ENCODE measurements at places on chromosomes 11 and 22. TPM values are rescaled to one million over a fixed set of nuclear protein-coding genes. Genes with fewer than 3 reads are reported as not detected.
A peak's percentile ranks its signal among the peaks of the same experiment; 100 is the strongest.

- peaks cover 12% of the 10 kb centered on the region for H3K4me1 ChIP-seq
- peak; percentile 61 for DNase-seq
- H3K4me3 ChIP-seq: no peak overlapping the region
- no peak overlapping the region for H3K27ac ChIP-seq
- peaks cover 68% of the 10 kb centered on the region for H3K36me3 ChIP-seq
These were observed 19.7 kb downstream of the CTR9 start for GRCh38 chr11:10770626-10771254.

DNA sequence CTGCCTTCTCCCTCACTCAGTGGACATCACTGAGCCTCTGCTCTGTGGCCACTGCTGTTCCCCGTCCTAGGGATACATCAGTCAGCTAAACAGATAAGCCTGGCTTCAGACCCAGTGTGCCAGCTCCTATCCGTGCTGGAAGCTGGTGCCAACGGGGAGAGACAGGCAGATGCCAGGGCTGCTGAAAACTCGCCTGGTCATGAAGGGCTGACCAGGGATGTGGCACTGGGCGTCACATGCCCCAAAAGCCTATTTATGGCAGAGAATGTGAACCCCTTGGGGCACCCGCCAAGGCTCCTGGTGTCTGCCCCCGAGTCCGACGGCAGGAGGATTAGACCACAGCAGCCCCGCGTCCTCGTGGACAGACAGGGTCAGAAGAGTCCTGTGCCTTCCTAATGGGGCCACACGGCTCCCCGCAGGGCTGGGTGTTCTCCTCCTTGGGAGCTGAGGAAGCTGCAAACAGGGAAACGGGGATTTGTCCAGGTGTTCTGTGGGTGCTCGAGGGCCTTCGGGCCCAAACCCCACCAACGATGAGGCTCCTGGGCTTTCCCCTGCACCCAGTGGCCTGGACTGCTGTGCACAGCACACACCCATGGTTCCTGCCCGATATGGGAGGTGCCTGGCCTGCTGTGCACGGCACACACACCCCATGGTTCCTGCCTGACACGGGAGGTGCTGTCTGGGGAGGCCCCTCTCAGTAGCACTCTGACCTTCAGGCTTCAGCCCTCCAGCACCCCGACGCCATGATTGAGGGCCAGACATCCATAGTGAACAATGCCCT, 19.9 kb downstream of the ANO1 start:
- H3K36me3 ChIP-seq: no peaks in the 10 kb centered on the region
- no peaks in the 10 kb centered on the region for H3K4me1 ChIP-seq

GRCh38 chr11:45737056-45737455, 67.9 kb upstream of the SLC35C1 start:
- H3K36me3 ChIP-seq: peaks cover 15% of the 10 kb centered on the region
- no peak overlapping the region for H3K4me3 ChIP-seq
- no peak for DNase-seq
- no peaks in the 10 kb centered on the region for H3K4me1 ChIP-seq
- H3K27me3 ChIP-seq: peaks cover 14% of the 10 kb centered on the region

GRCh38 chr11:67500484-67500821, 4.7 kb downstream of the PITPNM1 start:
- DNase-seq: no peak
- peaks cover 12% of the 10 kb centered on the region for H3K27me3 ChIP-seq

- H3K36me3 ChIP-seq: no peaks in the 10 kb centered on the region
- no peak overlapping the region for H3K4me3 ChIP-seq
- no peak overlapping the region for H3K27ac ChIP-seq
- peak; percentile 49 for DNase-seq
- H3K4me1 ChIP-seq: peaks cover 48% of the 10 kb centered on the region
These were observed 93.9 kb downstream of the TECTA start for GRCh38 chr11:121194731-121195596.

- no peak overlapping the region for H3K4me3 ChIP-seq
- no peaks in the 10 kb centered on the region for H3K36me3 ChIP-seq
- H3K27me3 ChIP-seq: no peaks in the 10 kb centered on the region
- DNase-seq: no peak
- H3K27ac ChIP-seq: no peak overlapping the region
These were observed 50.5 kb downstream of the BDNF start for GRCh38 chr11:27649800-27650199.

DNA sequence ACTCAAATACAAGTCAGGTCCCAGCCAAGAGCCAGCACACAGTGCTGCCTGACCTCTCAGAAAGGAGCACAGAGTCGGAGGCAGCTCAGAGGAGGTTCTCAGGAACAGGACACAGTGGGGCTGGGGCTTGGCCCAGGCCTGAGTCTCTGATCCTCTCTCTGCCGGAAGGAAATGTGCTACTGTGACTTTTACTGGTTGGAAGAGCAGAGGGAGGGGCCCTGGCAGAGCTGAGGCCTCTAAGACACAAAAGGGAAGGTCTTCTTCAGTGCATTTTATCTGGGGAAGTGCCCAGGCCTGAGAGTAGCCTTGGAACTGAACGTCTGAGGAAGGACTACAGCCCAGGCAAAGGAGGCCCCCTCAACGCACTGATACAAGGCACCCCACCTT, 16.2 kb upstream of the CASTOR1 start:
- no peak for DNase-seq
- H3K4me1 ChIP-seq: peaks cover under 1% of the 10 kb centered on the region
- no peaks in the 10 kb centered on the region for H3K27me3 ChIP-seq
- 0 out of 2 replicates have a peak overlapping the region, but pooled peaks have one; percentile 19 for H3K27ac ChIP-seq

- DNase-seq: no peak
- H3K4me3 ChIP-seq: no peak overlapping the region
- H3K27me3 ChIP-seq: no peaks in the 10 kb centered on the region
- H3K36me3 ChIP-seq: no peaks in the 10 kb centered on the region
- peaks cover 6% of the 10 kb centered on the region for H3K4me1 ChIP-seq
- H3K27ac ChIP-seq: no peak overlapping the region
These were observed 35.6 kb downstream of the RTL6 start for GRCh38 chr22:44462246-44463010.

DNA sequence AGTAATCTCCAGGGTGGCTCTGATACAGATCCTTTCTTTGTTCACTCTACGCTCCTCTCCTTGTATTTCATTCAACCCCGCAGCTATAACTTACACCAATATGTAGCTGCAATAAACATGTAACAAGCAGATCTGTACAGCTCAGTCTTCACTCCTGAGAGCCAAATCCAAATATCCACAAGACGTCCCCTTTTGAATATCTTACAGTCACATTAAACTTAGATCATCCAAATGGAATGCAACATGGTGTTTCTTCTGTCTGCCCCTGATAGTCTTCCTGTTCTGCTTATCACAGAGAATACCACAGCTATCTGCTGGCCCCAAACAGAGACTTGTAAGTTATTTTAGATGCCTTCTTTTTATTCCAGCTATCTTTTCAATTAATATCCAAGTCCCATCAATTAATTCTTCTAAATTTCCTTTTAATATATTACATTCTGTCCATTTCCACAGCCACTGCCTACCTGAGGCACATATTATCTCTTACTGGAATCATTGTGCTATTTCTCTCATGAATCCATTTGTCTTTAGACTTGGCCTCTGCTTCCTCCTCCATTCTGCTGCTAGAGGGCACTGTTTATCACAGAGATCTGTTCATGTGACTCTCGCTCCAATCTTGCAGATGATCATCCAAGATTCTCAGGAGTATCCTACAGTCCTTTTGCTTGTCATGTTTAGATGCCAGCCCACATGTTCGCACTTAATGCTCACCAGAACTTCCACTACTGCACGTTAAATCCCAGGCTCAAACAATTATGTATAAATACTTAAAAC, 908.6 kb downstream of the NTM start:
- DNase-seq: no peak
- H3K27ac ChIP-seq: no peak overlapping the region
- no peaks in the 10 kb centered on the region for H3K36me3 ChIP-seq

DNA sequence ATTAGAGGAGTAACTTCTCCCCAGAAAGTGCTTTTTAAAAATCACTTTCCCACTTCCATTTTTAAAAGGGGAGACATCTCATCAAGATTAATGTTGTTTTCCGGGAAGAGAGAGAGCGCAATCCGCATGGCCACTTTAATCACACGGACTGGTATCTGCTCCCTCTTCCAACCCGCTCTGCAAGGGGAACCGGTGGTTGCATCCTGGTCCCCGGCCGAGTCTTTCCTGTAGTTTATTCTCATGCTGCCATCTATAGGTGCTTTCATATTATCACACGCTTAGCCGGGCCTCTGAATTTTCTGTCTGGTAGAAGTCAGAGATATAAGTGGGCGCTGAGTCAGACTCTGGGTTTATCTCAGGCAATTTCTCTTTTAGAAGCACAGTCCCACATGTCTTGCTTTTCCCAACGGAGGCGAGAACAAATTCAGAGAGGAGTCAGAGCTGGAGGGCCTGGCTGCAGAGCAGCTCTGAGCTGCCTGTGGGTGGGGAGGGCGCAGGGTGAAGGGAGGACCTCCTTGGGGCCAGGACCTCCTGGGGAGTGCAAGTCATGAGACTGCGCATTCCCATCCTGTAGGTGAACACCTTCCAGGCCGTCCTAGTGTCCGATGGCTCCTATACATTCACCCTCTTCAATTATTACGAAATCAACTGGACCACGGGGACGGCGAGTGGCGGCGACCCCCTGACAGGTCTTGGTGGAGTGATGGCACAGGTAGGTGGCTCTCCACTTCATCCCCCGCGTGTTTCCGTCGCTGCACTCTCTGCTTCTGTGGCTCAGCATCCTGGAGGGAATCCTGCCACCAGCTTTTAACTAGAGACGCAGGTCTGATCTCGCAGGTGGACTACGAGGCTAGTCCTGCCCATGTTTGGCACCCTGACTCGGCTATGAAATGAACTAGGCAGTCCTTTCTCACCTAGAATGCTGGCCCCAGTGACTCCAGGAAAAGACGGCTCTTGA, 11.7 kb downstream of the TECTA start:
- H3K4me1 ChIP-seq: peaks cover 15% of the 10 kb centered on the region
- 0 out of 2 replicates have a peak, but pooled peaks cover 3% of the 10 kb centered on the region for H3K27me3 ChIP-seq
- H3K4me3 ChIP-seq: no peak overlapping the region
- DNase-seq: peak; percentile 72
- H3K36me3 ChIP-seq: no peaks in the 10 kb centered on the region

- H3K4me1 ChIP-seq: no peaks in the 10 kb centered on the region
- no peak overlapping the region for H3K4me3 ChIP-seq
- DNase-seq: no peak
- H3K27me3 ChIP-seq: no peaks in the 10 kb centered on the region
- H3K36me3 ChIP-seq: no peaks in the 10 kb centered on the region
These were observed 73.4 kb downstream of the WNT7B start for GRCh38 chr22:45903355-45904135.

DNA sequence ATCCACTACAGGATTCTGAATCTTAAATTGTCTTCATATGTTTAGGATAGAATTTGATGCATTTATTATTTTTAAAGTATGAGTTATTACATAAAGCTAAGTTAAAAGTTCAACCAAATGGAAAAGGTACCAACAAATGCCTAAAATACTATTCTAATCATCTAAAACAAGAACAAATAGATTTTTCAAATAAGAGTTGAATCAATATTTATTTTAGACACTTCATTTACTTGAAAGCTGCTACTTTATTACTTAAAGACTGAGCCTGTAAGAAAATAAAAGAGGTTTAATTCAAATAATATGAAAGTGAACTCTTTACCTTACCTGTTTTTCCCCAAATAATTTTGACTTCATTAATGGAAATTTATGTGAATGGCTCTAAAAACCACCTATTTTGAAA, 16.9 kb downstream of the LDHAL6A start:
- no peak overlapping the region for H3K4me3 ChIP-seq
- no peak overlapping the region for H3K27ac ChIP-seq
- peaks cover 10% of the 10 kb centered on the region for H3K36me3 ChIP-seq

DNA sequence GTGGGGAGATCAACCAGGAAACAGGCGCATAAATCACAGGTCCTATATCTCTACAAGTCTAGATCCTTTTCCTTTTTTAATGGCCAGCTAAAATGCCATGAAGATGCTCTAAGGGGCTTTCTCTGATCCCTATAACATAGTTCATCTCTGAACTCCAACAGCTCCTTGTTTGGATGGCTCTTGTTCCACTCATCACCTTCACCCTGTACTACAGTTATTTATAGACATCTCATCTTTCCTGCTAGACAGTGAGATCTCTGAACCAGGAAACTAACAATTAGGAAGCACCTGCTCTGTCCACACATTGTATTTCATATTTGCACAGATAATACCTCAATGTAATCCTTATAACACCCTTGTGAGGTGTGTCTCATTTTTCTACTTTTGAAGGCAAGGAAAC, 31.6 kb downstream of the KCNA4 start:
- no peak overlapping the region for H3K4me3 ChIP-seq
- H3K27me3 ChIP-seq: peaks cover 2% of the 10 kb centered on the region
- H3K36me3 ChIP-seq: no peaks in the 10 kb centered on the region

DNA sequence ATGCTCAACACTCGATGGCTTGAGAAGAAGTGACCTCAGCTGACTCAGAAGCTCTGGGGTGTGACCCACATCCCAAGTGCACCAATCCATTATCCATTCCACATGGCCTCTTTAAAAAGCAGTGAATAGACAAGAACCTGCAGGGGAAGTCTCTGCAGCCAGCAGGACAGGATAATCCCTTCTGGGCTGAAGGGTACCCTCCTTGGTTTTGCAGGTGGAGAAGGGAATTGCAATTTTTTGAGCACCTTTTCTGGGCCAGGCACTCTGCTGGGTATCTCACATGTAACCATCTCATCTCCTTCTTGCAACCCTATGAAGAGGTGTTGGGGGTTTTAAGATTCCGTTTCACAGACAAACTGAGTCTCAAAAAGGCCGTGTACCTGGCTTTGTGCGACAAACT, 76.6 kb downstream of the MYO18B start:
- no peak overlapping the region for H3K4me3 ChIP-seq
- no peak for DNase-seq
- H3K27ac ChIP-seq: no peak overlapping the region

DNA sequence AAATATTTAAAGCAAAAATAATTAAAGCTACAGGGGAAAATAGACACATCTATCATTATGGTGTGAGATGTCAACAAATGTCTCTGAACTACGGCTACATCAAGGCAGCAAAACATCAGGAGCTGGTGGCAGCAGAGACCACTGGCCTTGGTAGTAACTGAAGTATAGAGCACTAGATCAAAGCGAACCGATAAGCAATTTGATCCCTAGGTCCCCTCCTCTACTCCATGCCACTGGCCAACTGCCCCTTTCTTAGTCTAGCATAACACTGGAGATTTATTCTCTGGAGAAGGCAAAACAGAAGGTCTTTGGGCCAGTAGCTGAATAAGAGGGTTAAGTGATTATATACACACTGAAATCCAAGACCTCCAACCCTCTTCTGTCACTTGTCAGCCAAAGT, 13.6 kb upstream of the RAB3IL1 start:
- no peak overlapping the region for H3K4me3 ChIP-seq
- H3K36me3 ChIP-seq: peaks cover 6% of the 10 kb centered on the region

DNA sequence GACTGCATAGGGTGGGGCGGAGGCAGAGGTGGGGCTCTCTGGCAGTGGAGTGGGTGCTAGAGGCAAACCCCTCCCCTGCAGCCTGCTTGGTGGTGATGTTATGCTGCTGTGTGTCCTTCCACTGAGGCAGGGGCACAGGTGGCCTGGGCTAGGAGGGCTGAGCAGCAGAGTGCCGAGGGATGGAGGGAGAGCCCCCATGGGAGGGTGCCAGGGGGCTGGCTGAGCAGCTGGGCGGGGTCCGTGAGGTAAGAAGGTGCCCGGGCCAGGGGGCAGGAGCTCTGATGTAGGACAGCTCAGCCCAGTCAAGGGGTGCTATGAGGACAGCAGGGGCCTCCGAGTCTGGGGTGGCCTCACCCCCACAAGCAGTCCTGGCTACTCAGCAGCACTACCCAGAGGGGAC, 4.2 kb downstream of the CLDN5 start:
- no peak for DNase-seq
- H3K27me3 ChIP-seq: peaks cover 29% of the 10 kb centered on the region
- H3K4me3 ChIP-seq: no peak overlapping the region
- H3K36me3 ChIP-seq: peaks cover 13% of the 10 kb centered on the region

GRCh38 chr22:36965696-36966095, 52.3 kb downstream of the CSF2RB start:
- H3K36me3 ChIP-seq: no peaks in the 10 kb centered on the region
- DNase-seq: no peak
- H3K4me1 ChIP-seq: peaks cover 30% of the 10 kb centered on the region
- H3K4me3 ChIP-seq: no peak overlapping the region

The CHADL gene
- total RNA-seq: 1.5 TPM

All from WTC11 (cell line).